Activated T-helper 17 cell treated with anti-CD3 and anti-CD28 coated beads, Interleukin-2, amount 50 U/mL, for 72 hours (primary cell): ENCODE measurements at places on chromosomes 11 and 22. TPM values are rescaled to one million over a fixed set of nuclear protein-coding genes. Genes with fewer than 3 reads are reported as not detected.

- ATAC-seq, result no peak
Measured at GRCh38 chr11:10401696-10402392, 53.2 kb upstream of the AMPD3 start.

Gene EHBP1L1
- total RNA-seq, result 167 TPM

Gene ARFIP2
- 44.0 TPM for total RNA-seq

GRCh38 chr11:99422581-99423427 lies 402.1 kb downstream of the CNTN5 start:
- no peak for ATAC-seq

DNA sequence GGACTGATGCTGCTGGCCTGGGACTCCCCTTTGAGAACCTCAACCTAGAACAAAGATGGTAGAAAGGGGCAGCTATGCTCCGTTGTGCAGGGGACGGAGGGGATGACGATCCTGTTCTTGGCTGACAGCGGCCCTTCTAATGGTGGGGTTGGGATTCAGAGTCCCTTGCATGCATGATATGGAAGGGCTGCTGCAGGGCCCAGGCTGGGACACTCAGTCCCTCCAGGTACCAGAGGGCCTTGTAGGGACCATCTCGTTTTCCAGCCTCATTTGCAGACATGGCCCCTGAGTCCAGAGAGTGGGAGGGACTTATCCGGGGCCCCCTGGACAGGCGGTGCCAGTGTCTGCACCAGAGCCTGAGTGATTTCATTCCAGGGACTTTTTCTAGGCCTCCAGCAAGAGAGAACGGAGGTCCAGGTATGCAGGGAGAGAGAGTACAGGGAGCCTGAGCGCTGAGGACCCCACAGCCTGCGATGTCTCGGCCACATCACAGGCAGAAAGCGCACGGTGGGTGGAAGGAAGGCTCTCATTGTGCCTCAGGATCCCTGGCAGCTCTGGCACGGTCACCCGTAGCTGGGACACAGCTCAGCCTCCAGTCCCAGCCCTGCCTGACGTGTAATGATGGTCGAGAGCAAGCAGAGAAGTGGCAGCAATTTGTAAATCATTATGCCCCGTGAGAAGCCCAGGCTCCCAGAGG lies 860.8 kb downstream of the TBC1D22A start:
- ATAC-seq, result no peak

GRCh38 chr22:33088418-33088817 lies 30.2 kb upstream of the SYN3 start:
- ATAC-seq, result no peak

Gene ANO9
- total RNA-seq, result 36.0 TPM

DNA sequence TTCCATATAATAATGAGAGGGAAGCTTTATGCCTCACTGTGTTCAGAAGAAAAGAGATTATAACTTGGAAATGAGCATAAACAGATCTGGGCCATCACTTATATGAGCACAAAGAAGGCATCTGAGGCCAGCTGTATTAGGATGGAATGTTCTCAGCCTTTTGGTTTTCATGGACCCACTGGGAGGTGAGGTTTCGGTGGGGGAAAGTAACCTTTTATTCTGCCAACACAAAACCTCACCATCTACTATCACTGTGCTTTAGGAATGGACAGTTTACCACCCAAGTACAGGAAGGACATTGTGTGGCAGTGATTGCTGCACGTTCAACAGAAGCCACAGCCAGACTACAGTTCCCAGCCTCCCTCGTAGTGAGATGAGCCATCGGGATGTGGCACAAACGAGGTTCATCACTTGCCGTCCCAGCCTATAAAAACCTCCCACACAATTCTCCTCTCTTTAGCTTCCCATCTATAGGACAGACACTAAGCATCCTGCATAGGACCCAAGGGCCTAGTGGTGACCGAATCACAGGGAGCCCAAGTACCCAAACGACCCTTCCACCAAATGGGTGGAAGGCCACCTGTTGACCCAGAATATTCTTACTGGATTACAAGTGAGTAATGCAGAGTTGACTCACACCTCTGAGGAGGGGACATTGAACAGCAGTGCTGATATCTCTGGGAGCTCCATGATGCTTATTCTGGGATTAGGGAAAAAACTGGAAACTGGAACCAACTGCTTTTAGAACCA lies 121.5 kb upstream of the RAG2 start:
- no peak for ATAC-seq

Gene FAT3
- total RNA-seq, result not detected

Gene TPBGL
- 0.40 TPM for total RNA-seq

DNA sequence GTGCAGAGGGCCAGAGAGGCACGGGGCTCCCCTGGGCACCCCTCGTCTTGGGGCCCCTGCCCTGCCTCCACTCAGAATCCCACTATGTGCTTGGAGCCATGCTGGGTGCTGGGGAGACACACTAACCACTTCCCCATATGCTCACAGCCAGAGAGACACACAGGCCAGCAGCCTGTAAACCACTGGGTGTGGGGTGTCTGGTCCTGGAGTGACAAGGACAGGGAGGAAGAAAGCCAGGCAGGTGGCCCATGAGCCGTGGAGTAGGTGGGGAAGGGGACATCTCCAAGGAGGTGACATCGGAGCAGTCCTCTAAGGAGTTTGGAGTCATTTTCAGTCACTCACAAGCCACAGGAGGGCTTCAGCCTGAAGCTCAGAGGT lies 58.9 kb downstream of the CDKN1C start:
- no peak for ATAC-seq

DNA sequence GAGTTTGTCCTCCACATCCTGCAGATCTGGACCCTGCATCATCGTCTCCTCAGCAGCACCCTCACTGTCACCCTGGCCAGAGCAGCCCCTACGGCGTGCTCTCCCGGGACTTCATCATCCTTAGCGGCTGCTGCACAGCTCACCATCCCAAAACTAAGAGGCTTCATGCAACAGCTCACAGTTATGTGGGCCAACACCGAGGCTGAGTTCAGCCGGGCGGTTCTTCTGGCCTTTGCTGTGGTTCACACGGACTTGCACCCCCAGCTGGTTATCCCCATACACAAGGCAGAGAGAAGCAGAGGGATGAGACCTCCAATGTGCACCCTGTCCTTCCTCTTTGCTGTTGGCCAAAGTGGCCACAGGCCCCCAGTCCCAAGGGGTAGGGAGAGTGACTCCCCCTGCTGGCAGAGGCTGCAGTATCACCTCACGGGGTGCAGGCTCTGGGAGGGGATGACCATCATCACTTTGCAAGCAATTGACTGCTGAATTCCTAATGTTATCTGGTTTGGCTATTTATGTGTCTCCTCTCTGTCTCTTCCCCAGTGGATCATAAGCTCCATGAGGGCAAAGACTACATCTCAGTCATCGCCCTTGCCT lies 276.8 kb downstream of the BRD1 start:
- ATAC-seq, result no peak
